Esophagus muscularis mucosa (tissue), 4 donors: ENCODE measurements at places on chromosomes 5 and 9. TPM values are rescaled to one million over a fixed set of nuclear protein-coding genes. Genes with fewer than 3 reads are reported as not detected.
A peak's percentile ranks its signal among the peaks of the same experiment; 100 is the strongest.

Gene GZMA
- total RNA-seq, result 1.4 TPM

Gene GPX8
- 8.4 TPM for total RNA-seq

Gene TRMT10B
- total RNA-seq, result 7.0 TPM

Gene TGFBI
- total RNA-seq, result 71.2 TPM

Gene ITGA1
- total RNA-seq, result 239 TPM

Gene CMYA5
- 4.6 TPM for total RNA-seq

Gene GOLGA1
- total RNA-seq, result 24.1 TPM

Gene FGF10
- total RNA-seq, result 3.7 TPM

Gene ADGRV1
- 0.42 TPM for total RNA-seq

Gene PRRT1B
- total RNA-seq, result not detected

Gene SPDL1
- total RNA-seq, result 10.2 TPM

Gene MYMK
- total RNA-seq, result not detected

Gene PCDHGB1
- 3.1 TPM for total RNA-seq

DNA sequence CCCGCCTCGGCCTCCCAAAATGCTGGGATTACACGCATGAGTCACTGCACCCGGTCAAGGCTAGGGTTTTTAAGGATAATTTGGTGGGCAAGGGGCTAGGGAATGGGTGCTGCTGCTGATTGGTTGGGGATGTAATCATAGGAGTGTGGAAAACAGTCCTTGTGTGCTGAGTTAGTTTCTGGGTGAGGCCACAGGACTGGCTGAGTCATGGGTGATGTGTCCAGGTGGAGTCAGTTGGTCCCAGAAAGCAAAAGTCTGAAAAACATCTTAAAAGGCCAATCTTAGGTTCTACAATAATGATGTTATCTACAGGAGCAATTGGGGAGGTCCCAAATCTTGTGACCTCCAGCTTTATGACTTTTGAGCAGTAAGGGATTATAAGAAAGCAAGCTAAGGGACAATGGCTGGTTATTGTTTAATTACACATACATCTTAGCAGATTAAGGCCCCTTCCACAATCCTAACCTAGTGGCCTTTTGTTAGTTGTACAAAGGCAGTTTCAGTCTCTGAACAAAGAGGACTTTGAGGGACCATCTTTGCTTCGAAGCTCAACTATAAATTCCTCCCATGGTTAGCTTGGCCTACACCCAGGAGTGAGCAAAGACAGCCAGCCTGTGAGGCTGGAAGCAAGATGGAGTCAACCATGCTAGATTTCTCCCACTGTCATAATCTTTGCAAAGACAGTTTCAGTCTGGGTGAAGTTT is 5.5 kb upstream of the AOPEP start:
- DNase-seq, result no peak

- no peak for DNase-seq
These were observed 511.6 kb upstream of the ZNF608 start for GRCh38 chr5:125257997-125258396.

- no peak for DNase-seq
These were observed 61.3 kb upstream of the RNF38 start for GRCh38 chr9:36461323-36461722.

DNA sequence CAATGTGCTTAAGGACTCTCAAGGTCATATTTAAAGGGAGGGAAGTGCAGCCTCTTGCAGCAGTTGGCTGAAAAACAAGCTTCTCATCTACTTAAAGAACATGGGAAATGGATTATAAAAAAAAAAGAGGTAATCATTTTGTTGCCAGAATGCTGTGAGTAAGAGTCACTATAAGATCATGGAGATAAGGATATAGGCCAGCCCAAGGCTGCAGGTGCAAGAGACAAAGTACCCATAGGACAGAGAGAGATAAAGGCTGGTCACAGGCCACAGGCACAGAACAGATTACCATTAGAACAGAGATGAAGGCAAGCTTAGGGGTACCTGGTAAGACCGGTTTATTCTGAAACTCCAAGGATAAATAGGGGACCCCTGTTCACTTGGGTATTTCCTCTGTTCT is 70.5 kb downstream of the CDKN2A start:
- DNase-seq, result no peak

DNA sequence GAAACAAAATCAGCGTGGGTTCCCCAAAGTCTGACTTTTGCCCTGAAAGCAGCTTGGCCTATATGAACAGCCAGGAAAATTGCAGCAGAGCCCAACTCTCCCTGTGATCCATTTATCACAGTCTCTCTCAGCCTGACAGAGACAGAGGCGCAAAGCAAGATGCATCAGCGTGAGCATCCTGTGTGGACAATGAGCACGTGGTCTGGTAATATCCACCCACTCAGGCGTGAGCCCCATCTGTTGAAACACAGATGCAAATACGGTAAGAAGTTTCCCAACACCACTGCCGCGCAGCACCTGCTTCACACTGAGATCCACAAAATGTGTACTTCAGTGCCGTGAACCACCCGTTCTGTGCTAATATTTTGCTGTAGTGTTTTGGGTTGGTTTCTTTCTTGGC is 114.6 kb downstream of the MRPL36 start:
- peak; percentile 82 for DNase-seq

DNA sequence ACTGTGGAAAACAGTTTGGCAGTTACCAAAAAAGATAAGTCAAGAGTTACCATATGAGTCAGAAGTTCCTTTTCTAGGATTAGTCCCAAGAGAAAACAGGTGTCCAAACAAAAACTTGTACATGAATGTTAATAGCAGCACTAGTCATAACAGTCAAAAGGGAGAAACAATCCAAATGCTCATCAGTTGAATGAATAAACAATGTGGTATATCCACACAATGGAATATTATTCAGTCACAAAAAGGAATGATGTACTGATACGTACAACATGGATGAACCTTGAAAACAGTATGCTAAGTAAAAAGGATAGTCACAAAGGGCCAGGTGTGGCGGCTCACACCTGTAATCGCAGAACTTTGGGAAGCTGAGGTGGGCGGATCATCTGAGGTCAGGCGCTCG is 7.9 kb downstream of the ZNF510 start:
- no peak for DNase-seq

DNA sequence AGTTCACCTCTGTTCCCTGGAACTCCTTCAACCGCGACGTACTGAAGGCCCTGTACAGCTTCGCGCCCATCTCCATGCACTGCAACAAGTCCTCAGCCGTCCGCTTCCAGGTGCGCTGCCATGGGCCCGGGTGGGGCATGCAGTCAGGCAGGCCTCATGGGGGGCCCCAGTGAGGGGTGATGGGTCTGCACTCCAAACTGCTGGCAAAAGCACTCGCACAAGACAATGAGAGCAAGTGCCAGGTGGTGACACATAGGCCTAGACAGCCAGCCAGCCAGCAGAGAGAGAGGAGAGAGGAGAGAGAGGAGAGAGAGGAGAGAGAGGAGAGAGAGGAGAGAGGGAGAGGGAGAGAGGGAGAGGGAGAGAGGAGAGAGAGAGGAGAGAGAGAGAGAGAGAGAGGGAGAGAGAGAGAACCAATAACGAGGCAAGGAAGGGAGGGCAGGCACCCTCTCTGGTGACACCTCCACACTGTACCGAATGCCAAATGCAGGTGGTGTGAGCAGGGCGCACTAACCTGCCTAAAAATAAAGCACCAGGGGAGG is 21.0 kb downstream of the DBH start:
- DNase-seq, result no peak

- DNase-seq, result no peak
These were observed 141.5 kb upstream of the NR4A3 start for GRCh38 chr9:99680191-99680590.

GRCh38 chr9:19922476-19923118 is 133.8 kb upstream of the SLC24A2 start:
- no peak for DNase-seq

GRCh38 chr5:116942622-116943021 is 368.0 kb upstream of the SEMA6A start:
- no peak for DNase-seq

DNA sequence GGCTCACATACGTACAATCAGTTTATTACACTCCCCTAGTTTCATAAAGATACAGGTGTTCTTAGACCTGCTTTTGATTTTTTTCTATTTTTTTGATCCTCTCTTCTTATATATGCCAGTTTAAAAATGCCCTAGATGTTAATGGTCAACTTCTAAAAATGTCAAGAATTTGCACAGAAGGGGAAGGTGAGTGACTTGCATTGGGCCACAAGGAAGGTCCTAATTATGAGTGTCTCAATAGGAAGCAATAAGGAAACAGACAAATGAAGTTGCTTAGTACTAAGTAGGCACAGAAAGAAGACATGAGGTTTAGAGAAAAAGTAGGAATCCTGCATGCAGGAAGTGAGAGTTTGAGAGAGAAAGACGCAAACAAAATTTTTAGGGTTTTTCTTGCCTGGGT is 3.2 kb upstream of the CCDC171 start:
- no peak for DNase-seq

GRCh38 chr5:61461926-61462325 is 129.9 kb downstream of the ZSWIM6 start:
- DNase-seq, result no peak

DNA sequence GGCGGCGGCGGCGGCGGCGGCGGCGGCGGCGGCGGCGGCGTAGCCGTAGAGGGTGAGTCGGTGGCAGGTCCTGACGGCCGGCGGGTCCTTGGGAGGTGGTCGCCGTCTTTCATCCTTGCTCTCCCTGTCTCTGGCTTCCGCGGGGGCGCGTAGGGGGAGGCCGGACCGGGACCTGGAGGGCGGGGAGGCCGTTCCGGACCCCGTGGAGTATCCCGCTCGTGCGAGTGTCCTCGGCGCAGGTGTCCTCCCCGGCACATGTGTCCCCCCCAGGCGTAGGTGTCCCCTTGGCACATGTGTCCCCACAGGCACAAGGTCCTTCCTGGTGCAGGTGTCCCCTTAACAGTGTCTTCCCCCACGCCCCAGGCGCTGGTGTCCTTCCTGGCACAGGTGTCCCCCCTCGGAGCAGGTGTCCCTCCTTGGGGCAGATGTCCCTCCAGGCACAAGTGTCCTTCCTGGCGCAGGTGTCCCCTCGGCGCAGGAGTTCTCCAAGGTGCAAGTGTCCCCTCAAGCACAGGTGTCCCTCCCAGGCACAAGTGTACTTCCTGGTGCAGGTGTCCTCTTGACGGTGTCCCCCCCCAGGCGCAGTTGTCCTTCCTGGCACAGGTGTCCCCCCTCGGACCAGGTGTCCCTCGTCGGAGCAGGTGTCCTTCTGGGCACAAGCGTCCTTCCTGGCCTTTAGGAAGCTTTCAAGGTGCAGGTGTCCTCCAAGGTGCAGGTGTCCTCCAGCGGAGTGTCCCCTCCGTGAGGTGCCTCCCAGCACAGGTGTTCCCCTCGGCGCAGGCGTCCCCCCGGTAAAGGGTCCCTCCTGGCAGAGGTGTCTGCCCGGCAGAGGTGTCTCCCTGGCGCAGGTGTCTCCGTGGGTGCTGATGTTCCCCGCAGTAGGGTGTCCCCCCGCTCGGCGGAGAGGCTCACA is 519 bp downstream of the EXOC3 start:
- DNase-seq, result no peak

- DNase-seq, result no peak
These were observed 414.1 kb upstream of the MEF2C start for GRCh38 chr5:89297066-89297465.

- DNase-seq, result no peak
These were observed 79.1 kb upstream of the PPP1R26 start for GRCh38 chr9:135400496-135400895.

GRCh38 chr5:32638309-32638708 is 53.0 kb downstream of the SUB1 start:
- no peak for DNase-seq

- no peak for DNase-seq
These were observed 45.6 kb upstream of the SLC25A51 start for GRCh38 chr9:37949576-37949975.

GRCh38 chr5:58484505-58484904 is 6.7 kb upstream of the GAPT start:
- DNase-seq, result no peak

DNA sequence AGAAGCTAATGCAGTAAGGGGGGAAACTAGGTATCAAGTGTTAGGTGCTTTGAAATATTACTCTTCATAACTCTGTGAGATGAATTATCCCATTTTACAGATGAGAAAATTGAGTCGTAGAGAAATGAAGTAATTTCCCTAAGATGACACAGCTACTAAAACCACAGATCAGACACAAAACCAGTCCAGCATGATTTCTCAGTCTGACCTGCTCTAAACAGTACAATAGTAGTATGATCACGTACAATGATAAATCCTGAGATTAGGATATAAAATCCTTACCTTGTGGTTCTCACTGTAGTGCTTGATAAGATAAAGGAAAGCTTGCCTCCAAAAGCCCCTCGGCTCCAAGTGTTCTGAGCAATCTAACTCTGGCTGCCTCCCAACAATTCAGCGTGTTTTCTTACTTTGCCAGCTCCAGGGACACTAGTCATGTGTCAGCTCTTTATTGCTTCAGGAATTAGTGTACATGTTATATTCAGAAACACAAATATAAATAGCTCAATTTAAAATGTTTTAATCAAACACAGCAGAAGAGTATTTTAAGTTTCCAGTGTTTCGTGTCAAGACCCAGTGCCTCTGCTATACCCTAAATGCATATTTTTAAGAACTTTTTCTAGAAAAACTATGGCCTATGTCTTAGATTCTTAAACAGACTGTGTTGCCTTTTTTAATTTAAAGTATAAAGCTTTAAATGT is 243.6 kb downstream of the DENND1A start:
- DNase-seq, result no peak

- no peak for DNase-seq
These were observed 160.5 kb downstream of the FGF18 start for GRCh38 chr5:171579976-171580411.

DNA sequence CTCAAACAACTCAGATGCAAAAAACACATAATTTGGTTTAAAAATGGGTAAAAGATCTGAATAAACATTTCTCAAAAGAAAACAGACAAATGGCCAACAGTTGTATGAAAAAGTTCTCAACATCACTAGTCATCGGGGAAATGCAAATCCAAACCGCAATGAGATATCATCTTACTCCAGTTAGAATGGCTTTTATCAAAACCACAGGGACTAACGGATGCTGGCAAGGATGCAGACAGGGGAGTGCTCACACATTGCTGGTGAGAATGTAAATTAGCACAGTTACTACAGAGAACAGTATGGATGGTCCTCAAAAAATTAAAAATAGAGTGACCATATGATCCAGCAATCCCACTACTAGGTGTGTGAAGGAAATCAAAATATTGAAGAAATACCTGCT is 589.1 kb upstream of the ADAMTS16 start:
- no peak for DNase-seq

GRCh38 chr5:141934099-141934844 is 10.6 kb downstream of the DELE1 start:
- DNase-seq, result no peak

GRCh38 chr5:146337264-146337904 is 1.3 kb upstream of the POU4F3 start:
- no peak for DNase-seq
